Fibroblast of skin of back (primary cell): ENCODE measurements at places on chromosomes 7 and 10.

DNA sequence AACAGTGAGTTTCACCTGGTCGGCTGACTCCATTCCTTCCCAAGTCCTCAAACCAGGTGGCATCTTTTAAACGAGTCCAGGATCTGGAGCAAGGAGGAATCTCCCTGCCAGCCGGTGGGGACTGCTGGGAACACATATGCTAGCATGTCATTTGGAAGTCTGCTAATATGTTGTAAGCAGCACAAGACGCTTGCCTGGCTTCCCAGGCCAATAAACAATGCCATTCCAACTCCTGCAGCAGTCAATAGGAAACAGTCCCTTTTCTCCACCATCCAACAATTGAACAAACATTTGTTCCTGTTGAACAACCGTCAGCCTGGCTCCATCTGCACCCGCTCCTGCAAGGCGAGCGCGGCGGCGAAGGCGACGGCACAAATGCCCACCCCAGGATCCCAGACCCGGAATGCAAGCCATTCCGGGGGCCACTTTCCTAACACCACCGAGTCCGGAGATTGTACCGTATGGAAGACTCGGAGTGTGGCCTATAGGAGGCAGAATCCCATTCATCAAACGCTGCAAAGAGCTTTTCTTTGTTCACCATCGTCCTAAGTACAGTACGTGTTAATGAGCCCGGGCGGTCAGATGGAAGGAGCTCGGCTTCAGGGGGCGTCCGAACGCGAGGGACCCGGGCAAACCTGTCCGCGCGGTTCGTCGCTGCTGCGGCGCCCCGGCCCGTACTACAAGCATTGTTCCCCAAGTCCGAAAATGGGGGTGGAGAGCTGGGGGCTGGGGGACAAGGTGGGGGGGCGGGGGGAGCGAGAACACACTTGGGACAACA, 1.6 kb downstream of the FAM53B start:
- DNase-seq = peak; percentile 33

DNA sequence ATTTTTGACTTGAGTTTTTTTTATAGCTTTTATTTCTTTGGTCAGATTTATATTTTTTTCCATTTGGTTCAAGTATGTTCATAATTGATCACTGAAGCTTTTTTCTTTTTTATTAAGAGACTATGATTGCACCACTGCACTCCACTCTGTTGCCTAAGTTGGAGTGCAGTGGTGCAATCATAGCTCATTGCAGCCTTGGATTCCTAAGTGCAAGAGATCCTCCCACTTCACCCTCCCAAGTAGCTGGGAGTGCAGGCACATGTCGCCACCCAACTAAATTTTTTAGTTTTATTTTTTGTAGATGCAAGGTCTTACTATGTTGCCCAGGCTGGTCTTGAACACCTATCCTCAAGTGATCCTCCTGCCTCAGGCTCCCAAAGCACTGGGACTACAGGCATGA, 97.7 kb upstream of the KIF5B start:
- no peak for DNase-seq

DNA sequence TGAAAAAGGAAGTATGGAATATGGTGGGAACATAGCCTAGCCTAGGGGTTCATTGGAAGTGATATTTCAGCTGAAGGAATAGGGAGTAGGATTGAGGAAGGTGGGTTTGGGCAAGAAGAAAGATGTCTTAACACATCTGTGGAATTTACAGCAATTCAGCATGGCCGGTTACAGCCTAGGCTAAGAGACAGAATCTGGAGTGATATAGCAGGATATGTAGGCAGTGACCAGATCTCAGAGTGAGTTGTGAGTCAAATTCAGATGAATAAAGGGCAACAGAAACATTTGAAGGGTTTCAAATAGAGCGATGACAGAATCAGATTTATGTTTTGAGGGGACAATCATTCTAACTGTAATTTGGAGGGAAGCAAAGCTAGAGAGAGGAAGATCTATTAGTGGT, 199.0 kb upstream of the PRPS1L1 start:
- DNase-seq = no peak

- DNase-seq = no peak
These were observed 675.0 kb downstream of the CNTNAP2 start for GRCh38 chr7:146791344-146792285.

GRCh38 chr10:77313066-77313750, 324.4 kb downstream of the KCNMA1 start:
- DNase-seq = no peak

DNA sequence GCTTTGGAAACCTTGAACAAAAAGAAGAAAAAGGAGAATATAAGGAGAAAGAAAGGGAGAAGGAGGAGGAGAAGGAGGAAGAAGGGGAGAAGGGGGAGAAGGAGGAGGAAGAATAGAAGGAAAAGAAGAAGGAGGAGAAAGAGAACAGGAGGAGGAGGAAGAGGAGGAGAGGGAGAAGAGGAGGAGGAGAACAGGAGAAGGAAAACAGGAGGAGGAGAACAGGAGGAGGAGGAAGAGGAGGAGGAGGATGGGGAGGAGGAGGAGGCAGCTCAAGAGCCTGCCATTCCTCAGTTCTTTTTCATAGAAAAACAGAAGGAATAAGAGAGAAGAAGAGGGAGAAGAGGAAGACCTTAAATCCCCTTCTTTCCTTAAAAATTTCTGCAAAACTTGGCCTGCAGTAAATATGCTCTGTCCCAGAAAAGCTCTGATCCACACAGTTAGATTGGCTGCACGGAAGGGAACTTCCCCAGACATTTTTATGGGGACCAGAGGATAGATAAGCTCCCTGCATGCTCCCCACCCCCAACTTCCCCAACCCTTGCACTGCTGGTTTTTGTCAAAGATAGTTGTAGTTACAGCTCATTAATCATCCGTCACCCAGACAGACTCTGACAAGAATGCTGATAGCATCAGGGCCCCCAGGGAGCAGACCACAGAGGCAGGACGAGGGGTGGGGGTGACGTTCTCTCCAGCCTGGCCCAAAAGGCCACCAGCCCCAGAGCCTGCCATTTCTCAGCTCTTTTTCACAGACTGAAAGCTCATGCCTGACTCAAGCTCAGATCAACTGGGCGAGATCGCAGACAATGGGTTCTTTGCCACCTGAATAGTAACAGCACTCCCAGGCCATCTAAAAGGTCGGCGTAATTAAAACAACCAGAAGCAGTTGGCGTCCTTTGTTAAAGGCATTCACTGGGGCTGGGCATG, 34.5 kb upstream of the LYZL1 start:
- peak; percentile 78 for DNase-seq

DNA sequence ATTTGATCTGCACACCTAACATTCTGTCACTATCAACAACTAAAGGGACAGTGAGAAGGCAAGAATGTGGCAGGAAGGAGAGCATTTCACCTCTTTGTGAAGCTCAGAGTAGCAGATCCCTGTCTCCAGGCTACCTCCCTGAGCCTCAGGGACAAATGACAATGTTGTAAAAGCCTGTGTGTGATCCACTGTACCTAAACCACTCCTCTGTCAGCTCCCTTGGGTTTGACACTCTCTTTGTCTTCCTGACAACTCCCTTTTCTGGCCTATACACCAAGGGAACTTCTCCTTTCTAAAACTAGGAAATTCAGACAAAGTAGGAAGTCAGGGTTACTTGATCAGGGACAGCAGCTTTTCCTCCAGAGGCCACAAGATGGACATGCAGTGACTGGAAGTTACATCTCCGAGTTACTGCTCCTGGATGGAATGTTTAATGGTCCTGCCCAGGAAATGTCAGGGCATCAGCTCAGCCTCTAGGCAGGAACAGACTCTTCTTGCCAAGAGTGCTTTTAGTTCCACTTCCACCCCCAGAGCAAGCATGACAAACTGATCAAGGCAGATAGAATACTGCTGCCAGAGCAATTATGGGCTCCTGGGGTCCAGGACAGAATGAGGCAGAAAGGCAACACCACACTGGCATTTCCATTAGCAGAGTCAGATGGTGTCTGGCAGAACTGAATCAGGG, 1014.5 kb upstream of the LRRTM3 start:
- no peak for DNase-seq

GRCh38 chr7:43469051-43469450, 113.9 kb upstream of the STK17A start:
- no peak for DNase-seq
